ENCODE measurements at places on chromosomes 7 and 10.

DNA sequence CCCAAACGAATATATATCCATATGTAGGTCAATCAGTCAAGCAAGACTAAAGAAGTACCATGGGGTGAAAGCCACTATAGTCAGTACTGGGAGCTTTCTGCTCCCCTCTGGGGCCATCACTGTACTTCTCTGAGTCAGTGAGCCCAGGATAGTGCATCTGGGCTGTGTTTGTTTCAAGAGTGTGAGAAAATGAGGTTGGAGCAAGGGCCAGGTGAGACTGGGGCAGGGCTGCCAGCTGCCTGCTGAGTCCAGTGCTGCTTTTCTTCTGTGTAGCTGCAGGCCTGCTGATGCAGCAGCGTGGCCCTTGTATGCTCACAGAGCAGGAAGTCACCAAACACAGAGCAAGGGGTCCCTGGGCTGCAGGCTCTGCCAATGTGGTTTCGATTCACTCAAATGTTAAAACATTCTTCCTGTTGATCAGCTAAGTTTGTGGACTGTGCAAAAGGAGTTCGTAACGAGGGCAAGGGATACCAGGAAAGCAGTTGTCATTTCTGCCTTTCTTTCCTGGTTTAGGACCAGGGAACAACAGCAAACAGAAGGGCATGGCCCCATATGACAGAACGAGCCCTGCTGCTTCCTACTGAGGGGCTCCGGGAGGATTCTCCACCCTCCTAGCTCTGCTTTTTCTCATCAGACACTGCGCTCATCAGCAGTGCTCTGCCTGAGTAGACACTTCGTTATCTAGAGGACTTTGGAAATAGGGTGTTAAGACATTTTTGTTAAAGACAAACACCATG, 65.4 kb upstream of the TNS3 start:
- DNase-seq: no peak

DNA sequence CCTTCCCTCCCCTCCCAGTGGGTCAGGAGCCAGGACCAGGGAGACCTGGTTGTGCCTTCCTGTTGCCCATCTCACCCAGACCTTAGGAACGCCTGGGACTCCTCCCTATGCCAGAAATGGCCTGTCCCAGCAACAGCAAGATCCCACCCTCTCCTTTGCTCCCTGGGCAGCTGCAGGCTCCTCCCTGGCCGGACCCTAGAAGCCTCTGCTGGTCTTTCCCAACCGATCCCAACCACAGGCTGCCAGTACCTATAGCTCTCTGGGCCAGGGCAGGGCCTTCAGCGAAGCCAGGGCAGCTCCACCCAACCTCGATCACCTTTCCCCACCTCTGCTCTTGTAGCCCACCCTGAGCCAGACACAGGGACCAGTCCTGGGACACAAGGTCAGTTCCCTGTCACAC, 21.9 kb downstream of the LDB3 start:
- DNase-seq: no peak

GRCh38 chr7:70641882-70642281, 490.1 kb upstream of the GALNT17 start:
- DNase-seq: no peak

DNA sequence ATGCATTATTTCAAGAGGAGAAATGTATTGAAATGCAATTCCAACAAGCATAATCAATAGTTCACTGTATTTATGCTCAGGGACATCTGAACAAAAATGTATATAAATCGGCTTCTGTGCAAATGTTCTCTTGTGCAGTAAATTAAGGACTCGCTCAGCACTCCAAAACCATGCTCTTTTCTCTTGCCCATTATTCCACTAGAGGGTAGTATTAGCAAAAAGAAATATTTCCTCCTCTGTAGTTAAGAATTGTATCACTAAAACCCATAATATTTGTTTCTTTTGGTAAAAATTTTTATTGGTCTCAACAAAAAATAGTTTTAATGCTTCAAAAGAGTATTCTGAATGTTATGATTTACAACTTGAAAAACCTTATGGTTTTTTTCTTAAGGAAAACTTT, 803.1 kb downstream of the PCDH15 start:
- DNase-seq: no peak

DNA sequence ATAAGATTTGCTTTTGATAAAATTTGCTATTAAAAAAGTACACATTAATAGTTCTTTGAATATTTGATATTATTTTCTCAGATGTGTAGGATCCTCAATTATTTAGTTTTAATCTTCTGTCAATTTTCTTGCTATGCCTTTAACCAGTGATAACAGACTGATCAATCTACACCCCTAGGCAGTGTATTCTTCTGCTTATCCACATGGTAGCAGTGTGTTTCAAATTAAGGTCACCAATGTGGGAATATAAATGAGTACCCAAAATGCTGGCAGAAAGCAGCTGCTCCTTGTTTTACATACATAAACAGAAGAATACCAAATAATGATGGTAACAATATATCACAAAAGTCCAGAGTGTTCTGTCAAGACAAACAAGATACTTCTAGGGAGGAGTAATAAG, 87.0 kb downstream of the SKAP2 start:
- DNase-seq: no peak

DNA sequence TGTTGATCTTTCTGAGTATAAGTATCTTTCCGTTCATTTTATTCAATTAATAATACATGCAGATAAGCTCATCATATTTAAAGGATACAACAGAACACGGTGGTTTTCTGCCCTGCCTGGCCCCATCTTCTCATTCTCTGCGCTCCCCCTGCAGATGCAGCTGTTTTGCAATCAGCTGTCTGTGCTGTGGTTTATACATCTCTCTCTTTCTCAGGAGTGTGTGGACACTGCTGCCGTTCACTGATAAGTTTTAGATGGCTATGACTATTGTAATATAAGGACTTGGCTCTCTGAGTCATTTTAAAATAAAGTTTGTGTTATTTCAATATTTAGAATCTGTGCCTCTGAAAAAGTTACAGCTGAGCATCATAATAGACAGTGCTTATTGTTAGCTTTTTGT, 54.5 kb downstream of the CUL1 start:
- no peak for DNase-seq

GRCh38 chr7:34806831-34807230, 148.8 kb downstream of the NPSR1 start:
- DNase-seq: no peak

DNA sequence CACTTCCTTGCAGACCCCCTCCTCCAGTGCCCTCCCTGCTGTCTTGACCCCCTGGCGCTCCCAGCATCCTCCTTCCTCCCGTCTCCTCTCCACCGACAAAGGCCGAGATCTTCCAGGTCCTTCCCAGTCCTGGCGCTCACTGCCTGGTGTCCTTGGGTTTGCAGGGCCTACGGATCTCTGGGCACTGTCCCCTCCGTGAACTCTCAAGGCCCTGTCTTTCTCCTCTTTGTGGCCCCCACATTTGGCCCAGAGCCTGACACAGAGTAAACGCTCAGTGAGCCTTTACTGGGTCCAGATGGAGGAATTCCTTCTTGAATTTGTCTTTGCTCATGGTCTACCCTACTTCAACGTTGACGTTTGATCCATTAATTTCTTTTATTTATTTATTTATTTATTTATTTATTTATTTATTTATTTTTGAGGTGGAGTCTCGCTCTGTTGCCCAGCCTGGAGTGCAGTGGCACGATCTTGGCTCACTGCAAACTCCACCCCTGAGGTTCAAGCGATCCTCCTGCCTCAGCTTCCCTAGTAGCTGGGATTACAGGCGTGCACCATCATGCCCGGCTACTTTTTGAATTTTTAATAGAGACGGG, 29.7 kb downstream of the TMEM270 start:
- DNase-seq: no peak

DNA sequence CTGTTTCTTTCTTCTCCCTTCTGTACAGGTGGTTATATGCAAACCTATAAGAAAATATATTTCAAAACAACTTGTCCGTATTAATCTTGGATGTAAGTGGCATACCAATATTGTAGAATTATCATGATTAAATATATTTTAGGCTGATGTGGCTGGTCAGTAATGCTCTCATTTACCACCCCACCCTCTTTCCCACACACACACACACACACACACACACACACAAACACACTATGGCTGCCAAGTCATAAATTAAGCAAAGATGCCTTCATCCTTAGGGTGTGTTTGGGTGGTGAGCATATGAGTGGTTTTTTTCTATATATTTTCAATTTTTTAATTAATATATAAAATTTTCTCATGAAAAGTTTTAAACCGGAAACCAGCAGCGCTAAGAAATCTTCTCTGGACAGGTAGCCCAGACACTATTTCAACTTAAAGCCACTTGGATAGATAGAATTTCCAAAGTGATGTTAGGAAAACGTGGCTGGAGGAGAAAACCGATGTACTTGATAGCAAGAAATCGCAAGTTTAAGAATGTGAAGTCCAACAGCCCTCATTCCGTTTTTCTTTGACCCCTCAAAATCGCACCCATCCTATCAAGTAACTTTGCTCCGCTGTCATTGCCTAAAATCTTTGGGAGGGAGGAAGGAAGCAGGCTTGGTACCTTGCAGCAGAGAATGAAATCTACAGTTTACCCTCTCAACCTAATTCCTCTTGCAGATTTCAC, 171.7 kb downstream of the FAM107B start:
- DNase-seq: no peak

GRCh38 chr7:158710651-158711102, 6.1 kb upstream of the NCAPG2 start:
- no peak for DNase-seq

DNA sequence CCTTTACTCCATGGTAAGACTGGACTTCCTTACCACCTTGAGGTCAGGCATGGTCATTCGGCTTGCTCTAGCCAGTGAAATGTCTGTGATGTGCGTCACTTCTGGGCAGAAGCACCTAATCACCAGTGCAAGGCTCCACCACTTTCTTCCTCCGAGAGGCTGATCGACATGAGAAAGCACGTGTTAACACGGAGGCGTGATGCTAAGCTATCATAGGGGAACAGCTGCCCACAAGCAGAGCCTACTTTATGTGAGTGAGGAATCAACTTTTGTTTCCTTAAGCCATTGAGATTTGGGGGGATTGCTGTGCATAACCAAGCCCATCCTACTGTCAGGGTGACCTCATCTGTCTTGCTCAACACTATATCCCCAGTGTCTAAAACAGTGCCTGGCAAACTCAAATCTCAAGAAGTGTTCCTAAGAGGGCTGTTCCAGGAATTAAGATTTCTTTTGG, 23.1 kb upstream of the SAR1A start:
- DNase-seq: no peak

- DNase-seq: no peak
These were observed 376.7 kb downstream of the GLRX3 start for GRCh38 chr10:130512936-130513335.

- no peak for DNase-seq
These were observed 298.0 kb downstream of the CALN1 start for GRCh38 chr7:72114129-72114528.

- DNase-seq: no peak
These were observed 49.1 kb upstream of the STRIP2 start for GRCh38 chr7:129385116-129385515.

GRCh38 chr7:116834815-116835504, 27.4 kb upstream of the CAPZA2 start:
- no peak for DNase-seq

GRCh38 chr10:98106531-98106930, 27.9 kb upstream of the R3HCC1L start:
- no peak for DNase-seq

DNA sequence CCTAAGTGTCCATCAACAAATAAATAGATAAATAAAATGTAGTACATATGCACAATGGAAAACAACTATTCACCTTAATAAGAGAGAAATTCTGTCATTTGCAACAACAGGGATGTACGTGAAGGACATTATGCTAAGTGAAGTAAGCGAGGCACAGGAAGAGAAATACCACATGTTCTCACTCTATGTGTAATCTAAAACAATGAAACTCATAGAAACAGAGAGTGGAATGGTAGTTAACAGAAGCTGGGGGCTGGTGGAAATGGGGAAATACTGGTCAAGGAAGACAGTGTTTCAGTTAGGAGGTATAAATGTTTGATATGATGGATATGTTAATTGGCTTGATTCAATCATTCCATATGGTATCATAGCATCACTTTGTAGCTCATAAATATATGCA, 43.1 kb downstream of the ARL4A start:
- DNase-seq: no peak

DNA sequence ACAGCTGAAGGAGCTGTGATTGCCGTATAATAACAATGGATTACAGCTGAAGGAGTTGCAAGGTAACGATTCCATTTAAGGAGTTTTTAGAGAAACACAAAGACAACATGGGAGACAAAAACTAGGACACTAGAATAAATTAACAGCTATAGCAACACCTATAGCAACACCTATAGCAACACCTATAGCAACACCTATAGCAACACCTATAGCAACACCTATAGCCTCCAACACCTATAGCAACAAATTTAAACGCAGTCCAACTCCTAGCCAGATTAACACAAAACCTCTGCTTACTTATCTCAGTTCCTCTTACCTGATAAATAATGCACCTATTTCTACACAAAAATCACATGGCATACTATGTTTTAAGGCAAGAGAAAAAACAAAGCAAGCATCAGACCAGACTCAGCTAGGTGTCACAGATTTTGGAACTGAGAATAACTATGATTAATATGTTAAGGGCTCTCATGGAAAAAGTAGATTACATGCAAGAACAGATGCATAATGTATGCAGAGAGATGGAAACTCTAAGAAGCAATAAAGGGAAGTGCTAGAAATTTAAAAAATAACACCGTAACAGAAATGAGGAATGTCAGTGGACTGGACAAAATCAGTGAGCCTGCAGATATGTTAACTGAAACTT, 55.7 kb upstream of the SRPK2 start:
- no peak for DNase-seq

- no peak for DNase-seq
These were observed 623.1 kb upstream of the MGMT start for GRCh38 chr10:128843972-128844371.

DNA sequence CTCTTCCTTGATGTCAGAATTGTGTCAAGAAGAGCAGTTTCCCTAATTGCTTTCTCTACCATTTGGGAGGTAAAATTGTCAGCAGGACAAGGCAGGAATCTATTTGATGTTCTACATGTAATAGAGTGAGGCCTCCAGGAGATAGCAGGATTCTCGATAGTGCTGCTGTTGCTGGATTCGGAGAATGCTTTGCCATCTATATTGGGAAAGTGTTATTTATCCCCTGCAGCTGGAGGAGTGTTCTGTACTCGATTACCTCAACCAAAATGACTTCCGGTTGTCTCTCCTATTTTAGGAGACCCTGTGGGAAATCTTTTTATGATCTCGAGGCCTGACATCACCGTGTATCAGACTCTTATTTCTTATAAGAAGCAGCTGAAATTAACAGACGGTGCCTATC, 217.1 kb downstream of the TMEM178B start:
- no peak for DNase-seq

- no peak for DNase-seq
These were observed 79.6 kb upstream of the UCN3 start for GRCh38 chr10:5285186-5285585.

DNA sequence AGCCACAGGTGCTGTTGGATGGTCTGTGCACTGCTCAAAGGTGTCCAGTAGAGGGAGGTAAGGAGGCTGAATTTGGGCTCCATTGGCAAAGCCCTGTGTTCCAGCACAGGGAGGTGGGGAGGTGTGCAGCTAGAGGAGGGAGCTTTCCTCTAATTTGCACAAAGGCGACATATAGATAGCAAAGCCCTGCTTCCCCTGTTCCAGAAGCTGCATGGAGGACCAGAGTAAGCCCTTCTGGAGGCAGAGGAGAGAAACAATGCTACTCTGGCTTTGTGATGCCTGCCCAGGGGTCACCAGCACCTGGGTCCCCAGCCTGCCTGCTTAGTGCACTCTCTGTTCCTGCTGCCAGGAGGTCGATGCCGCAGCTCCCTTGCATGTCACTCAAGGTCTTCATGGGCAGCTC, 3.4 kb upstream of the ARHGAP22 start:
- no peak for DNase-seq

GRCh38 chr10:104445359-104445758, 91.7 kb downstream of the CFAP58 start:
- no peak for DNase-seq

GRCh38 chr7:30800785-30801252, 29.6 kb downstream of the MINDY4 start:
- DNase-seq: no peak

All from stimulated activated CD4-positive, alpha-beta T cell treated with anti-CD3 and anti-CD28 coated beads, Interleukin-15, amount 100 ng/mL, for 1 hour (primary cell).